CD4-positive, alpha-beta T cell treated with Interleukin-17A for 1 hour (primary cell): ENCODE measurements at places on chromosomes 12 and 14.
A peak's percentile ranks its signal among the peaks of the same experiment; 100 is the strongest.

- DNase-seq, result no peak
Measured at GRCh38 chr14:71713016-71713415, 219.2 kb upstream of the RGS6 start.

DNA sequence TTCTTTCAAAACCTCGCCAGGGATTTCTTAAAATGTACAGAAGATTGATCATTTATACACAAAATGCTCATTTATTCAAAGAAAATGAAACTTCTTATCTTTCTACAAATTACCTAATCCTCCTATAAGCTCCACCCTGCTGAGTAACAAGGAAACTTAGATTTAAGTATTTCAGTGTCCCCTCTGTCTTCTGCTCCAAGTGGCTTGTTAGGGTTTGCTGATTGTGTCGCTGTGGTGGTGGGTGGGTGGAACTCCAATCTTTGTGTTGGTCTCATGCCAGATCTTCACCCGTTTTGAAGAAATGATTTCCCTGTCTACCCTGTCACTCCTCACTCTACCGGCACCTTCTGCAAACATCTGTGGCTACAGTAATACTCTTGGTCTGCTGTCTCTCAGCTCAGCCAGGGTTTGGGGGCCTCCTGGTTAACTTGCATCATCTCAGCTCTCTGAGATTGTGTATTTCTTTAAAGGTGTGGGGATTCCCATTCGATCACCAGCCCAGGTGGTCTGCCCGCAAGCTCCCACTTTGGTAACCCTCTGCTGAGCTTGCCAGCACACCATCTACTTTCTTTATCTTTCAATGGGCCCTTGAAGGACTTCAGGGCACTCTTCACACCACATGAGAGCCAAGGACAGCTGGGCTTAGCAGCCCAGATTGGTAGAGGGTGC, 73.8 kb downstream of the DRAM1 start:
- no peak for DNase-seq

DNA sequence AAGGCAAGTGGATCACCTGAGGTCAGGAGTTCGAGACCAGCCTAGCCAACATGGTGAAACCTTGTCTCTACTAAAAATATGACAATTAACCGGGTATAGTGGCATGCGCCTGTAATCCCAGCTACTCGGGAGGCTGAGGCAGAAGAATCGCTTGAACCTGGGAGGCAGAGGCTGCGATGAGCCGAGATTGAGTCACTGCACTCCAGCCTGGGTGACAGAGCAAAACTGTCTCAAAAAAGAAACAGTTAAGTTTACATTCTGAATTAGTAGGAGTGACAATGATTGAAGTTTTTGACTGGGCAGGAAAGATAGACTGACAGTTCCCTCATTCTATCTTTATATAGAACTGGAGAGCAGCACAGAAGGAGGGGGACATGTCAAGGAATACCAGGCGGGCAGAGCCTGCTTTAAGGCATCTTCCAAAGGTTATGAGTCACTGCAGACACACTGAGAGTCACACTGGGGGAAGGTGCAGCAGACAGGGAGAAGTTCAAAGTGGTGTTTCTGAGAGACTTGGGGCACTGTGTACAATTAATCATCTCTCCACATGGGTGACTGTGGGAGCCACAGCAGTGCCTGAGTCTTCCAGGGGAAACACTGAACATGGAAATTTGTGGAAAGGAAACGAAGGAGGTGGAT, 42.8 kb upstream of the RNASE3 start:
- no peak for DNase-seq

DNA sequence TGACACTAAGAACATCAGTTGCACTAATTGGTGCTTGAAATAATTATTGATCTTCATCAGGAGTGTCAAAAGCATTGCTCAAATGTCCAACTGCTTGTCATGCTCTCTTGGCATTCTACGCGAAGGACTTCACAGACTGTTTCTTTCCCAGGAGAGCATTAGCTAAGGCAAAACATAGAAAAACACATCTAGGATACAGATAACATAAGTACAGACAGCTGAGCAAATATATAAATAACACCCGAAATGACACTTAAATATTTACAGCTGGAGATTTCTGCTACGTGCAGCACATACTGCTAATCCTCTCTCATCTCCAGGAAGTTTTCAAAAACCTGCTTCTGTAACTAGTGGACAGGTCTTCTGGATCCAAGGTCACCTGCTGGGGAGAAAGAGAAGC, 120.0 kb upstream of the PRMT8 start:
- no peak for DNase-seq

GRCh38 chr12:98698603-98699463, 53.7 kb downstream of the APAF1 start:
- peak; percentile 42 for DNase-seq

GRCh38 chr12:41856228-41856627, 288.4 kb downstream of the GXYLT1 start:
- no peak for DNase-seq

GRCh38 chr14:23610090-23610814, 25.9 kb upstream of the DHRS2 start:
- peak; percentile 48 for DNase-seq

- DNase-seq, result no peak
Measured at GRCh38 chr12:116169071-116169470, 108.4 kb downstream of the MED13L start.

DNA sequence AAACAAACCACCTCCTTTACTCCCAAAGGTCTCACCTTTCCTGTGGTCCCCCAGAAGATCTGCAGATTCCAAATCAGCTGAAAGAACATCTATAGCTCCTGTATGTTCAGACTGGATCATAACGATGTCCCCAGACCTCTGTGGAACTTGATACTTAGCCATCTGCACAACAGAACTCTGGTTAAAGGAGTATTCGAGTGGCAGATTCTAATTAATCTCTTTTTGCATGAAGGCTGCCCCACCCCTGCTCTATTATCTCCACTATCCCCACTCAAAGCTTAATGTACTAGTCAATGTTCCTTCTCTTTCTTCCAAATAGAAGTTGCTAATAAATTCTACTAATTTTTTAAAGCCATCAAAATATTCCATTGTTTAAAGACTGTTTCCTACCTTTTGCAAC, 22.8 kb downstream of the GSTZ1 start:
- no peak for DNase-seq

GRCh38 chr12:71223139-71223538, 65.3 kb upstream of the TSPAN8 start:
- no peak for DNase-seq

DNA sequence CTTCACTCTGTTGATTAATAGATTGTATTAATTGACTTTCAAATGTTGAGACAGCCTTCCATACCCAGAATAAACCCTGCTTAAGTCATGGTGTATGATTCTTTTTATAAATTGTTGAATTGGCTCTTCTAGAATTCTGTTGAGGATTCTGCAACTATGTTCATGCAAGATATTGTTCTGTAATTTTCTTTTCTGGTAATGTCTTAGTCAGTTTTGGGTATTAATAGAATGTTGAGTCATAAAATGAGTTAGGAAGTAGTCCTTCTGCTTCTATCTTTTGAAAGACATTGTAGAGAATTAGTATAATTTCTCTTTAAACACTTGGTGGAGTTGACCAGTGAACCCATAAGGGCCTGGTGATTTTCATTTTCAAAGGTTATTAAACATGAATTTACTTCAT, 958.9 kb downstream of the LRFN5 start:
- DNase-seq, result no peak

GRCh38 chr12:115423546-115423987, 739.6 kb upstream of the TBX3 start:
- DNase-seq, result no peak

GRCh38 chr12:101619858-101620761, 25.3 kb downstream of the MYBPC1 start:
- DNase-seq, result no peak

DNA sequence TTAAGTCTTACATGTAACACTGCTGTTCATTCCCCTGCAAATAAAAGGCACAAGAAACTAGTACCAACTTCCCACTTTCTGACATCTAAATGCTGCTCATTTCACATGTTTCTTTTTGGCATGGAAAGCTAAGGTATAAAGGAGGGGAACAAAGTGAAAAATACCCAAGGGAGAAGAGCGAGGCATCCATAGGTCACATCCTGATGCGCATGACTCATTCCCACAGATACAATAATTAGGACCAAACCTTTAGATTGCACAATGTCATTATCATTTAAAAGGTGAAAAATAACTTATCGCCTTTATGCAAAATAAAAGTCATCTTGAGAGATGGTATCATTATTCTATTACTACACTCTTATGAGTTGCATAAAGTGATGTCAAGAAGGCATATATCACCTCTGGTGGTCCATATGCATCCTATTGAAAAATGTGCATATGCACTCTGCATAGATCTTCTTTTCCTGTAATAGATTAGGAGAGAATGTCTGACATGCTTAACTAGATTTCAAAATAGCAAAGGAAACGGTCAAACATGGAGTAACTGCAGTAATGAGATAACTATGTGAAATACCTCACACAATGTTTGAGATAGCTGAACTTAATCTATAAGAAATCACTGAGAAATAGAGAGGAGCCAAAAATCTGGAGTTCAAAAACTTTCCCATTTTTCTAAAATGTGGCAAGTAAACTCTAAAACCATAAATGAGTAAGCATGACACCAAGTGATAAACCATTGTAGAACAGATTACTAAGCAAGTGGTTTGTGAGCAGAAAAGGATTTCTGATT, 382.5 kb upstream of the TMTC1 start:
- DNase-seq, result no peak

DNA sequence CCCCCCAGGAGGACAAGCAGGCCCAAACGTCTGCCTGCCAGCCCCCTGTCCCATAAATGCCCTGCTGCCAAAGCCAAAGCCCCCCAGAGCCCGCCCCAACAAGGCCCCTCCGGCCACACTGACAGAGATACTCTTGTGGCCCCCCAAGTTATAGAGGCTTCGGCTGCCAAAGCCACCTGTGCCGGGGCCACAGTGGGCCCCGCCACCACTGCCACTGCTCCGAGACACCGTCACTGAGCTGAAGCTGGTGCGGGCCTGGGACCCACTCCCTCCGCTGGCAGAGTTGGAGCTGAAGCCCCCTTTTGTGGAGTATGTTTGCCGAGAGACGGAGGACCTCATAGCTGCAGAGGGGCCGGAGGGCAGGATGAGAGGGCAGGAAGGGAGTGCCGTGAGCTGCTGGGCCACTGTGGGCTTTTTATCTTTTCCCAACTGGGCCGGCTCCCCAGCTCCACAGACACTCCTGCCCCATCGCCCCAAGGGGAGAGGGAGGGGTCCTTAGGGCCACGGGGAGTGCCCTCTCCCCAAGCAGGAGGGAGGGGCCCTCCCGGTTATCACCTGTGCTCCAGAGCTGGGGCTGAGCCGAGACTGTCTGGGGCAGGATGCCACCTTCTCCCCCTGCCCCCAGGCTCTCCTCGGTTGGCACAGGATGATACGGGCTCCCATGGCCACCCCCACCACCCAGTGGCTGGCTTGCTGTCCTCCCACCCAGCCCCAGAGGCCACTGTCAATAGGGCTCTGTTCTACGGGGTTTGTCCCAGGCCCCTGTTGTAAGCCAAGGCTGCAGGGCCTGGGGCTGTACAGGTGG, at the start of gene KRT79:
Gene KRT79, minus strand, starts transcription at position 390 of the 805 bp plus-strand sequence. Its CDS starts 51 bp downstream, at position 339.
- DNase-seq, result no peak

DNA sequence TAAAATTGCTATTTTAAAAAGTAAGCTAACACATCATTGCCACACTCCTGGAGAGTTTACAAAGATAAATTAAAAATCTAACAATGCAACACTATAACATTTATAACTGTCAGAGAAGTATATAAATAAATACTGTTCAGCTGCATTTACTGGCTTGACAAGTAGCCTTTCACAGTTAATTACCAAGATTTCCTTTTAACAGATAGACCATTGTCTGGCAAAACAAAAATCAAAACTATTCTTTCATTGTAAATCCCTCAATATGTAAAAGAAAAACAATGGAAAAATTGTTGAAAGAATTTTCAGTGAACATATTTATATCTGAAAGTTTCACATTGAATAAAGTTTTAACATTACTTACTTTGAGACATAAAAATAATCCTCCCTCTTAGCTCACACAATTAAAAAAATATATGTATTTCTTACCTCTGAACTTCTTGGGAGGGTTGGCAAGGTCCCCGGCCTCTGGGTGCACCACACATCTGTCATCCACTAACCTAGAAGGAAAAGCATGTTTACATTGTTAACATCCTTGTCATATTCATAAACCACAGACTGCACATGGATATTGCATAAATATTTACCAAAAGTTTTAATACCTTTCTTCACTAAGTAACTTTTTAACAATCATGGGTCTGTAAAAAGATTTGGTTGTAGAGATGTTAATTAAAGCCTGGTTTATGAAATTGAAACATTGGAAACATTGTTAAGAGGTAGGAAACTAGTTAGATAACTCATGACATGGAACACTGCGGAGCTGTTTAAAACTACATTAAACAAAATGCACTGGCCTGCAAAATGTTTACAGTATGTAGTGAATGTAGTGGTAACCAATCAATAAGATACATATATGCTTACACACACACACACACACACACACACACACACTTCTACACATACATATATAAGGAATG, 43.0 kb downstream of the ITPR2 start:
- no peak for DNase-seq

DNA sequence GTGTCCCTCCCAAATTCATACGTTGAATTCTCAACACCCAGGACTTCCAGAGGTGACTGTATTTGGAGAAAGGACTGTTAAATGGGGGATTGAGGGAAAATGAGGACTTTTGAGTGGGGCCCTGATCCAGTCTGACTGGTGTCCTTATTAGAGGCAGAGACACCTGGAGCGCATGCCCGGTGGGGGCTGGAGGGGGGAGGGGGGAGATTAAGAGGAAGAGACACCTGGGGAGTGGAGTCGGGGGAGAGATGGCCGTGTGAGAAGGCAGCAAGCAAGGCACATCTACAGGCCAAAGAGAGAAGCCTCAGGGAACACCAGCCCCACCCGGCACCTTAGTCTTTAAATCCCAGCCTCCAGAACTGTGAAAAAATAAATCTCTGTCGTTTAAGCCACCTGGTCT, 209.7 kb downstream of the SLC41A2 start:
- DNase-seq, result no peak

- DNase-seq, result no peak
Measured at GRCh38 chr12:46368138-46368537, 4.4 kb downstream of the SLC38A2 start.

- no peak for DNase-seq
Measured at GRCh38 chr12:47560415-47560814, 145.4 kb downstream of the RPAP3 start.

GRCh38 chr14:61765225-61765943, 3.2 kb downstream of the SNAPC1 start:
- no peak for DNase-seq

DNA sequence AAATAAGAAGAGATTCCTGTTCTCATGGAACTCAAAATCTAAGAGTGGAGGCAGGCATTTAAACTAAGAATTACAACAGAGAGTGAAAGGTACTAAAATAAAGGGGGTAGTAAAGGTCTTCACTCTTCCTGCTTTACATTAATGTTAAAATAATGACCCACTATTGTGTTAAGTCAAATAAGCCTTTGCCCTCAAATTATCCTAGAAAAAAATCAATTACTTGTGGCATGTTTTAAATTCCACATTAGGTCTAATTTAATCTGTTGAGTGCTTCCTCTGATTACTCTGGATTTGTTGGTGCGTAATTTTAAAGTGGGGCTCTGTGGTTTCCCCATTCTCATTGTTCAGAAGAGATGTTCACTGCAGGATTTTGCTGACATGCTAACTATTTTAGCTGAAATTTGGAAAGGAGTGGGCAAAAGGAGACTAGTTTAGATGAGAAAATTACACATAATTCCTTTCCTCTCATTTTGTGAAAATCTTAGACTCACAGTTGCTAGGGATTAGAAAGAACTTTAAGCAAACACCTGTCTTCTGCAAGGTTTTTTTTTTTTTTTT, 35.5 kb downstream of the BTG1 start:
- DNase-seq, result no peak

GRCh38 chr12:113237748-113238147, 16.5 kb downstream of the TPCN1 start:
- DNase-seq, result no peak

- DNase-seq, result no peak
Measured at GRCh38 chr12:55226523-55226922, 5.7 kb downstream of the OR10A7 start.
